ENCODE measurements at places on chromosomes 2 and 18.
A peak's percentile ranks its signal among the peaks of the same experiment; 100 is the strongest.

DNA sequence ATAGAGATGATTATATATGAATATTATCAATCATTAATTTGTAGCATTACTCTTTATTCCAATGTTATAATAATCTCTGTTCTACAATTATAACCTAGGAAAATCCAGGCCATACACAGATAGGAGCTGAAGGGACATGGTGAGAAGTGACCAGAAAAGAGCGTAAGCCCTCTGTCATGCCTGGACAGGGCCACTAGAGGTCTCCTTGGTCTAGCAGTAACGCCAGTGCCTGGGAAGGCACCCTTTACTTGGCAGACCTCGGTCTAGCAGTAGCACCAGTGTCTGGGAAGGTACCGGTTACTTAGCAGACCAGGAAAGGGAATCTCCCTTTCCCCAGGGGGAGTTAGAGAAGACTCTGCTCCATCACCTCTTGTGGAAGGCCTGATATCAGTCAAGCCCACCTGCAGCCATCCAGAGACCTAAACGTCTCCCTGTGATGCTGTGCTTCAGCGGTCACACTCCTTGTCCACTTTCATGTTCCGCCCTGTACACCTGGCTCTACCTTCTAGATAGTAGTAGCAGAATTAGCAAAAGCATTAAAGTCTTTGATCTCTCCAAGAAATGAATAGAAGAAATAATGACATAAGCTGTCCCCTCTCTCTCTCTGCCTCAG, 447.5 kb upstream of the FSIP2 start:
- DNase-seq = peak; percentile 20

GRCh38 chr2:11014026-11014425, 102.3 kb downstream of the KCNF1 start:
- DNase-seq = no peak

- peak; percentile 33 for DNase-seq
Observed at GRCh38 chr2:191773136-191773535, 73.8 kb downstream of the CAVIN2 start.

- DNase-seq = no peak
Observed at GRCh38 chr2:235162082-235162836, 210.4 kb downstream of the SH3BP4 start.

DNA sequence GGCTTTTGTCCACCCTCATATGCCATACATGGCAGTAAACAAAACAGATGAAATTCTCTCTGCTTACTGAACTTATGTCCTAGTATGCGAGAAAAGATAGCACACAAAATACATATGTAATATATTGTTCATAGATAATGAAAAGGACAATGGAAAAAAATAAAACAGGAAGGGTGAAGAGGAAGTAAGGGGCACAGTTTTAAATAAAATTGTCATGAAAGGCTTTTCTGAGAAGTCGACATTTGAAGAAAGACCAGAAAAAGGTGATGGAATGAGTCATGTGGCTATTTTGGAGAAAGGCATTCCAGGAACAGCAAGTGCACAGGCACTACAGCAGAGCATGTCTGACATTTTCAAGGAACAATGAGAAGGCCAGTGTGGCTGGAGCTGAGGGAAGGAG, 56.4 kb downstream of the KCNH7 start:
- DNase-seq = no peak

GRCh38 chr2:164257742-164258141, 363.5 kb downstream of the GRB14 start:
- no peak for DNase-seq

GRCh38 chr2:160345071-160345764, 145.1 kb upstream of the ITGB6 start:
- peak; percentile 91 for DNase-seq

- peak; percentile 67 for DNase-seq
Observed at GRCh38 chr2:159635006-159635789, 18.9 kb upstream of the BAZ2B start.

DNA sequence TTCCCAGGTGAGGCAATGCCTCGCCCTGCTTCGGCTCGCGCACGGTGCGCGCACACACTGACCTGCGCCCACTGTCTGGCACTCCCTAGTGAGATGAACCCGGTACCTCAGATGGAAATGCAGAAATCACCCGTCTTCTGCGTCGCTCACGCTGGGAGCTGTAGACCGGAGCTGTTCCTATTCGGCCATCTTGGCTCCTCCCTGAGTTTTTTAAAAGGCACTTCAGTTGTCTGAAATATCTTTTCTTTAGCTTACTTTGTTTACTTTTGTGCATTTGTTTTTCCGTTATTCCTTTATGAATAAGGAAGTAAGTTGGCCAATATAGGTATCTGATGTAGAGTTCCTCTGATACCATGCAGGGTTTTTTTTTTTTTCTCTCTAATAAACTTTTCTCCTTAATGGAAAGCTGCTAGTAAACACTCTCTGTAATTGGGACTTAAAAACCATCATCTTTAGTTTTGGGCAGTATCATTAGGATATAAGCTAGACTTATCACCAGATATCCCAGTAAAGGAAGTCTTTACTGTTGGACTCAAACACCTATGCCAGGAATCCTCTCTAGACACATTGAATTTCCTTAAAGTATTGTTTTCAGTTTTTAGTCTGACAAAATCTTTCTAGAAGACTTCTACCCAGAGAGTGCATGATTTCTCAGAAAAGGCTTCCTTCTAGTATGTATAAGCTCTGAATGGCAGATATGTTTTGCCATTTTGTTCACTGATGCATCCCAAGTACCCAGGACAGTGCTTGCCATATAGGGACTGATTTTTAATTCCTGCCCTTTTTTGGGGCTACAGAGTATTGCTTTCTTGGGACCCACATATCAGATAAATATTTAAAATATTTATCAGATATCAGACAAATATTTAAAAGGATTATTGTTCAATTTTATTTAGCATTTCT, 35.8 kb upstream of the DYSF start:
- no peak for DNase-seq

GRCh38 chr18:33987206-33987605, 237.5 kb downstream of the NOL4 start:
- no peak for DNase-seq

DNA sequence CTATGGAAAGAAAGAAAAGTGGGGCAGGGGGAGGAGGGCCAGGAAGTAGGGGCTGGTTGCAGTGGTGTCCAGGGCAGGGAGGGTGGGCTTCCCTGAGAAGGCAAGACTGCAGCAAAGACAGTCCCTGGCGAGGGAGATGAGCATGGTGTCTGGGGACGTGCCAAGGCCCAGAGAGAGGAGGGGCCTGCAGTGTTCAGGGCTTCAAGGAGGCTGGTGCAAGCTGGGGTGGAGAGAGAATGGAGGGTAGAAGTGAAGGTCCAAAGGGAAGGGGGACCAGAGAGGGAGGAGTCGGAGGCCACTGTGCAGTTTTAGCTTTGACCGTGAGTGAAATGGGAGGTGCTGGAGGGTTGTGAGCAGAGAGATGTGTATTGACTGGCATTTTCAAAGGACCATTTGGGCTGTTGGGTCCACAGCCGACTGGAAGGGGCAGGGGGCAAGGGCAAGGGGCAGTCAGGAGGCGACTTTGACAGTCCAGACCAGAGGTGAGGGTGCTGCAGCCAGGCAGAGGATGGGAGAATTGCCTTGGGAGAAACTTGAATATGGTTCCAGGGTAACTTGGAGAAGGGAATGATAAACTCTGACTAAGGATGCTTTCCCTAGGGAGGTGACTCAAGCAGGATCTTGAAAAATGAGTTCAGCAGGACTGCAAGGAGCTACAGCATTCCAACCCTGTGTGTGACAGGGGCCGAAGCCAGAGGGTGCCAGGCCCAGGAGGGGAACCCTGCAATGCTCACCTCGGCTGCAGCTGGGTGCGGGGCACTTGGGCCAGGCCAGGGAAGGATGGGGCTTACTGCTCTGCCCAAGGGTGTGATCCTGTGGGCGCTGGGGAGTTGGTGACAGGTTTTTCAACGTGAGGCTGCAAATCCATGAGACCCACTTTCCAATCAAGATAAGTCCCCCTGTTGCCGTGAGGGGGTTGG, 177.1 kb upstream of the HAAO start:
- no peak for DNase-seq

GRCh38 chr2:31651736-31652135, 71.0 kb upstream of the SRD5A2 start:
- DNase-seq = no peak

- no peak for DNase-seq
Observed at GRCh38 chr2:33222309-33222708, 254.1 kb upstream of the RASGRP3 start.

GRCh38 chr2:9332136-9332852, 91.0 kb downstream of the ITGB1BP1 start:
- no peak for DNase-seq
